ENCODE measurements at places on chromosomes 12 and 14.

DNA sequence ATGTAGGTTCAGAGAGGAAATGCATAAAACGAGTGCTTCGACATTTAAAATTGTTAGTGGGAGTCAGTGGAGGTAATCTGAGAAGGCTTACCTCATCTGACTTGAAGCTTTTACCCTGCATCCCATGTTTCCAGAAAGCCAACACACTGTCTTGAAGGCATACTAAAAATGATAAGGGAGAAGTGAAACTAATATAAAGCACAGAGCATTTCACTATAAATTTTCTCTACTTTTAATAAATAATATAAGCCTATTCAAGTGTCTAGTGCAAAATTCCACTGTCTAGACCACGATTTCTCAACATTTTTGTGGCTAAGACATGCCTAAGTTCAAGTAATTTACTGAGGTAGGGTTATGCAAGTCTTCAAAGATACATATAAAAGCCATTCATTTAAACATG, 29.1 kb upstream of the CDKL1 start:
- DNase-seq = no peak

- DNase-seq = no peak
Observed at GRCh38 chr12:131840643-131841416, 12.6 kb downstream of the MMP17 start.

DNA sequence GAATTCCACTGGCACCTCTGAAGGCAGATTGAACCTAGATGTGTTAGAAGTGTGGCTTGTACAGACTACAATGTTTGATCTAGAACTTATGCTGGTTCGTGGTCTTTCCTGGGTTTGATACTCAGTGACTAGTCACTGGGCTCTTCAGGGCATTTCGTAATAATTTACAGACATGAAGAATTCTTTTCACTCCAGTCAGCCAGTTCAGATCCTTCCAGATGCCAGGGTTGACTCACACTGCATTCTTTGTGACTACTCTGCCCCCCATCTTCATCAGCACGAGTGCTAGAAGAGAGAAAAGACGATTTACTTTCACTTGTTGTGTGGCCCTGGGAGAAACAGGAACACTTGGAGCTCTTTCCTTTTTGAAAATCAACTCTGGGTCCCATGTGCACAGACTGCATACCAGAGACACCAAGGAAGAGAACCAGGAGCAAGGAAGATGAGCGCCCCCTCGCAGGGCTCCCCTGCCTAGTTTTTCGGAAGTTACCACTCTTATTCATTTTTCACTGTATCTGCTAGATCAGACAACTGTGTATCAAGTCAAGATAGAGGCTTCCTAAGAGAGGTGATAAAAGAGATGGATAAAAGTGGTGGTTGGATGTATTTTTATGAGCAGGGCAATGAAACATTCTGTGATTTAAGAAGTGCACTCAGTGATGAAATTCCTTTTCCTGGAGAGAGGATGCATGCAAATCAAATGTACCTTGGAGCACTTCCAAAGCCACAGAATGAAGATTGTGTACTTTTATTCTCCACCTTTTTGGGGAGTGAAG, 33.5 kb upstream of the EVL start:
- DNase-seq = no peak

- DNase-seq = no peak
Observed at GRCh38 chr14:73873660-73874059, 13.0 kb upstream of the ZNF410 start.

GRCh38 chr14:29805415-29806123, 122.1 kb downstream of the PRKD1 start:
- no peak for DNase-seq

DNA sequence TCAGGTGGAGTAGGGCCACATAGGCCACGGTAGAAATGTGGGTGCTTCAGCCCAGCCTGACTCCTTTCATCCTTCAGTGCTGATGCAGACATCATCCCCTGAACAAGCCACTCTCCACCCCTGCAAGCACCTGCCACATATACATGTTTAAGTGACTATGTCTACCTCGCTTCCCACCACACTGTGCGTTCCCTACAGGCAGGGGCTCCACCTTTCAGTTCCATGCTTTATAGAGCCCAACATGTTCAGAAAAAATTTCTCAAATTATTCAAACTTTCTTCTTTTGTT, 11.6 kb downstream of the SLC7A7 start:
- DNase-seq = no peak

DNA sequence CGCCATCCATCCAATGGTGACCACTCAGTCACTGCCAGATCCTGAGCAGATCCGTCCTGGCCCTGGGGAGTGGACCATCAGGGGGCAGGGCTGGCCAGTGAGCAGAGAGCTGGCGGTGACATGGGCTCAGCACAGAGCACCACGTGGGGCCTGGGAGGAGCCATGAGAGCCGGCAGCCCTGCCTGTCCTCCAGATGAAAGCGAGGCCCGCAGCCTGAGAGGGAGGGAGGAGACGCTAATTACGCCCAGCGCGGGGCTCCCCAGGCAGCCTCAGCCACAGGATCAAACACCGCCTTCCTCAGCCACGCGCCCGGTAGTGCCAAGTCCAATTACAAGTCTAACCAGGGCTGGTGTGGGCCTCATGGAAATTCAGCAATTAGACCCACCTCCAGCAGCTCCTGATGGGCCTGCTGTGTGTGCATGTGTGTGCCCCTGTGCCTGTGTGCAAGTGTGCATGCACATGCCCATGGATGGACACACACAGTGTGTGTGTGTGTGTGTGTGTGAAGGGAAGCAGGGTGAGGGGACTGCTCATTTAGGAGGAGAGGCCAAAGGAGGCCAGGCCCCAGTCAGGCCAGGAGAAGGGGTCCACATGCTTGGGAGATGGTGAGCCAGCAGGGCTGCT, 68.0 kb downstream of the KIF26A start:
- no peak for DNase-seq

GRCh38 chr12:109678719-109679118, 34.9 kb upstream of the FAM222A start:
- no peak for DNase-seq
